ENCODE measurements at places on chromosomes 11 and 22.
A peak's percentile ranks its signal among the peaks of the same experiment; 100 is the strongest.

GRCh38 chr11:131896978-131897615 is 526.7 kb downstream of the NTM start:
- DNase-seq: peak; percentile 21

GRCh38 chr22:37561212-37562048 is 1.1 kb downstream of the CDC42EP1 start:
- peak; percentile 94 for DNase-seq

DNA sequence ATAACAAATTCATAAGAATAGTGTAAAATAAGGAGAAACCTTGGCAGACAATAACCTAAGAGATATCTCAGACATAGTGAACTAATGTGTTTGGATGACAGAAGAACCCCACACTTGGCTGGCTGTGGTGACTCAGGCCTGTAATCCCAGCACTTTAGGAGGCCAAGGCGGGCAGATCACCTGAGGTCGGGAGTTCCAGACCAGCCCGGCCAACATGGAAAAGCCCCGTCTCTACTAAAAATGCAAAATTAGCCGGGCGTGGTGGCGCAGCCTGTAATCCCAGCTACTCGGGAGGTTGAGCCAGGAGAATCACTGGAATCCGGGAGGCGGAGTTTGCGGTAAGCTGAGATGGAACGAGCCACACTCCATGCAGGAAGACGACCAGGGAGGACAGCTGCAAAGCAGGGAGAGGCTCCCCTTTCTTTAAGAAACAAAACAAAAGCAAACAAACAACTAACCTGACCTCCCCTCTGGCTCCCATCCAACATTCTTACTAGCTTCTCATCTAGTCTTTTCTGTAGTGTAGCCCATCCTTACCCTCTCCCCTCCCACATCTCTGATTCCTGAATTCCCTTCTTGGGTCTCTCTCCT is 84.2 kb downstream of the ZNF280B start:
- DNase-seq: no peak

DNA sequence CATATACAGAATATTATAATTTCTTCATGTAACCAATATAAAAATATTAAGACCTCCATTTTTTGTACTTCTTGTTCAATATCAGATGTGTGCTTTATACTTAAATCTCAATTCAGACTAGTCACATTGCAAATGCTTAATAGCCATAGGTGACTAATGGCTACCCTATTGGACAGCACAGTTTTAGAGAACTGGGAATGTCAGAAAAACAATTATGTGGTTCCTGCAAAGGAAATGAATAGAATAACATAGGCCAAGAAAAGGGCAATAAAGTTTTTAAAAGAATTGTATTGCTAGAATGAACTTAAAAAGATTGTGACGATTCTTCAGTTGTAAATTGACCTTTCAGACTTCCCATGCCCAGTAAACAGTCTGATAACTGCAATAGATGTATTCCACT is 843.0 kb downstream of the METTL15 start:
- DNase-seq: no peak

GRCh38 chr11:65212226-65212801 is 30.6 kb downstream of the CAPN1 start:
- DNase-seq: no peak

- no peak for DNase-seq
Measured at GRCh38 chr22:47299211-47299862, 536.9 kb downstream of the TBC1D22A start.

GRCh38 chr11:57274904-57275498 is 38.0 kb upstream of the APLNR start:
- peak; percentile 45 for DNase-seq

GRCh38 chr22:20442485-20443284 is 5.1 kb upstream of the SCARF2 start:
- DNase-seq: no peak

GRCh38 chr11:132588366-132588765 is 943.9 kb downstream of the OPCML start:
- DNase-seq: peak; percentile 55

DNA sequence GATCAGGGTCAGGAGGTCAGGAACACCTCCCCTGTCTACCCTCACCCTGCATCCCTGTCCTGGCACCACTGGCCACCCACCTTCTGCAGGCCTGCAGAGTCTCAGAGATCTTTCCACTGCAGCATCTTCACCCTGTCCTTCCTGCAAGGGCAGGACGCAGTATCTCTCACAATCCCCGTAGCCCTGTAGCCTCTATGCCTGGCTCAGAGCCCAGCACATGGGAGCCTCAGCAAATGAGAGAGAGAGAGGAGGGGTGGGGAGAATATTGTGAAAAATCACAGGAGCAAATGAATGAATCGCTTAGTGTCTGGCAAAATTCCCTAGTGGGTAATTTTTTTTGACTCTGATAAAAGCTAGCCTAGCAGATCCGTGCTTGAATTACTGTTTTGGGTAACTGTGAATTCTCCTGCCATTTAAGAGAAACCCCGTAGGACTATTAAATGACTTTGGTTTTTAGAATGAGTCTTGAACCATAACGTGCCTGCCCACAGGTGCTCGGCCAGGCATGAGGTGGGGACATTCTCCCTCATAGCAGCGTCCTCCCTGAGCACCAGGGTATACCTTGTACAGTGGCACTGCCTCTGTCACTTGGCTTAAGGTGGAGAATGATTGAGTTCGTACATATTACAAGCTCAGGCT is 91.5 kb downstream of the MORC2 start:
- DNase-seq: peak; percentile 16

DNA sequence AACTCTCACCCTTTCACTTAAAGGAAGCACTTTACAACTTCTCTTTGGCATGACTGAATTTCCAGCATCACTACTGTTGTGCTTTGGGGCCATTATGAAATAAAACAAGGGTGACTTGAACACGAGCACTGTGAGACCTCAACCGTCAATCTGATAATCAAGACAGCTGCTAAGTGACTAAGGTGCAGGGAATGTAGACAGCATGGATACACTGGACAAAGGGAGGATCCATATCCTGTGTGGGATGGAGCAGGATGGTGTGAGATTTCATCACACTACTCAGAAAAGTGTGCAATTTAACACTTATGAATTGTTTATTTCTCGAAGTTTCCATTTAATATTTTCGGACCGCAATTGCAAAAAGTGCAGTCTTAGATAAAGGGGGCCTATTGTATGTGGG is 16.1 kb upstream of the EXPH5 start:
- peak; percentile 32 for DNase-seq

DNA sequence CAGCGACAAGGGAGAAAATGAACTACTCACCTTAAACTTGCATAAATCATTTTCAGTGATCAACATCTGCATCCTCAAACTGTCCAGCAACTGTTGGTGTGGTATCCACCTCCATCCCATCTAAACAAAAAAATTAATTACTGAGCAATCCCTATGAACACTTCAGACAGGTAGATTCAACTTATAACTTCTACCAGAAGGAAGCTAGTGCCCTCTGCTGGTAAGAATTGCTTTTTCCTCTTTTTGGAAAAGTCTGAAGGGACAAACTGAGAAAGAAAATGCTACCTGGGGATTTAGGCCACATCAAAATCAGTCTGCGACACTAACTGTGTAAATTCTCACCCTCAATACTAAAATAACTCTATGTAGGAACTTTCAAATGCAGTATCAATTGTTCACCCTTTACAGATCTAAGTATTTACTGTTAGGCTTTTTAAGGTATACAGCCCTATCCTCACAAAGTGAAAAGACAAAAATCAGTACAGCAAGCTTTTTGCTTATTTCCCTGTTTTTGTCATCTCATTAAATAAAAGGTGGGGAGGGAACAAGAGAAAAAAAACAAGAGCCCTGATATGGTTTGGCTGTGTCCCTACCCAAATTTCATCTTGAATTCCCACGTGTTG is 17.9 kb downstream of the CLNS1A start:
- peak; percentile 58 for DNase-seq

DNA sequence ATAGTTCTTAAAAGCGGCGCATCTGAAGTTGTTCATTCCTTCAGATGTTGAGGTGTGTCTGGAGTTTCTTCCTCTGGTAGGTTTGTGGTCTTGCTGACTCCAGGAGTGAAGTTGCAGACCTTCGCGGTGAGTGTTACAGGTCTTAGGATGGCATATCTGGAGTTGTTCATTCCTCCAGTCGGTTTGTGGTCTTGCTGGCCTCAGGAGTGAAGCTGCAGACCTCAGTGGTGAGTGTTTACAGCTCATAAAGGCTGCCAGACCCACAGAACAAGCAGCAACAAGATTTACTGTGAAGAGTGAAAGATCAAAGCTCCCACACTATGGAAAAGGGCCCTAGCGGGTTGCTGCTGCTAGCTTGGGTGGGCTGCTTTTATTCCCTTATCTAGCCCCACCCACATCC is 201.7 kb upstream of the PDGFD start:
- no peak for DNase-seq

GRCh38 chr11:94528551-94528950 is 15.2 kb upstream of the FUT4 start:
- peak; percentile 33 for DNase-seq

GRCh38 chr11:43367382-43368178 is 8.9 kb downstream of the TTC17 start:
- peak; percentile 3 for DNase-seq
